ENCODE measurements at places on chromosomes 16 and 17.

GRCh38 chr16:48102083-48103008 lies 53.4 kb downstream of the ABCC12 start:
- DNase-seq = no peak

- no peak for DNase-seq
These were observed 38.6 kb upstream of the HS3ST2 start for GRCh38 chr16:22775220-22775922.

DNA sequence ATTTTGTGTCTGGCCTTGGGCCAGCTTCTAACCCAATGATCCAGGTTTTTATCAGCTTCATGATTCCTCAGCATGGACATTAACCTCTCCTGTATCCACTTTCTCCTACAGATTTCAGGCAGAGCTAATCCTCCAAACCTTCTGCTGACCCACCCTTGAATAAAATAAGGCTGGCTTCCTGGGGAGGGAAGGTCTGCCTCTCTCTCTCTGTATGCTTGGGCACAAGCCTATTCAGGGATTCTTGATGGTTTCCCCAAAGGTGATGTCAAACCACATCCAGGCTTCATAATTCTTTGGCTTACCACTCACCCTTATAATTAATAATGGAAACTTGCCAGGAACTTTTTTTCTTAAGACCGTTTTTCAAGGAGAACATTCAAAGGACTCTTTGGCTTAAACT lies 240.1 kb downstream of the UTP18 start:
- no peak for DNase-seq

- DNase-seq = no peak
These were observed 324.1 kb upstream of the GOT2 start for GRCh38 chr16:59058250-59058649.

GRCh38 chr16:12876778-12877177 lies 24.6 kb upstream of the SHISA9 start:
- DNase-seq = no peak

DNA sequence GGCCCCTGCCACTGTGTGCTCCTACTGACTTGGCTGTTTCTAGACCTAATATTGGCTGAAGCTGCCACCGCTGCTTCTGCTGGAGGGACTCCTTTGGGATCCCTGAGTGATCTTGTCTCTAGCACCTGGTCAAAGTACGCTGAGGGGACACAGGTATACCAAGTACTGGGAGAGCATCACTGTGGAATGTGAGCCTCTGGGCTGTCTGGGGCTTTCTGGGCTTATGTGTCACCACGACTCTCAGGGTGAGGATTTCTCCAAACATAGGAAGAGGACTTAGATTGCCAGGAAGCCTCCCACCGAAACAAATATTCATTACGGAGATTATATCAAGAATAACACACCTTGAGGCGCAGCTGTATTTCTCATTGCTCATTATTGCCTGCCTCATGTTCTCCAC lies 435.8 kb downstream of the HS3ST3B1 start:
- DNase-seq = no peak

DNA sequence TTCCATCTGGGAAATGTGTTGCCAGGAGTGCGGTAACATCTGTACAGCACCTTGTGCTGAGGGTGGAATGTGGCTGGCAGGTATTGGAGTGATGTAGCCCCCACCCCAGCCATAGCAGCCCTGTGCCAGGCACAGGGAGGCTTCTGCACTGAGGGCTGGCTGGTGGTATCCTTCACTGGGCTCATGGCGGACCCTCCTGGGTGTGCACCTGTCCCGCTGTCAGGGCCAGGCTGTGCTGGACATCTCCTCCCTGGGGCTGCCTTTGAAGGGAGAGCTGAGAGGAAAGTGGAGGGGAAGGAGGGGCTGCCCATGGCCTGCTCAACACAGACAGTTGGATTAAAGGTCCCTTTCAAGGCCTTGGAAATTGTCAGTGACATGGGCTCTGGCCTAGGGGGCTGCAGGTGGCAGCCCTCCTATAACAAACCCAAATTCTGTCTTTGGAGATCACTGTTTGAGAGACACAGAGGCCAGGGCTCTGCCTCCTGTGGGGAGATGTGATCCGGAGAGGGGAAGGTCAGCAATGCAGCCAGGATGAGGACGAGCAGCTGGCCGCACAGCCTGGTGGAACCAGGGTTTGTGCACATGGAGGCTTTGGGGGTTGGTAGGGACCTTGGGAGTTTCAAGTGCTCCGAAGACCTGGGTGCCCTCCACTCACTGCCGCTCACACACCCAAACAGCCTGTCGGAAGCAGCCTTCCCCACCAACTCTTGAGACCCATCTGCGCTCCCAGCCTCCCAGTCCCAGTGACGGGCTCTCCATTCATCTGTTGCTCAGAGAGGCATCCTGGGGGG lies 22.8 kb downstream of the NKD1 start:
- DNase-seq = no peak

DNA sequence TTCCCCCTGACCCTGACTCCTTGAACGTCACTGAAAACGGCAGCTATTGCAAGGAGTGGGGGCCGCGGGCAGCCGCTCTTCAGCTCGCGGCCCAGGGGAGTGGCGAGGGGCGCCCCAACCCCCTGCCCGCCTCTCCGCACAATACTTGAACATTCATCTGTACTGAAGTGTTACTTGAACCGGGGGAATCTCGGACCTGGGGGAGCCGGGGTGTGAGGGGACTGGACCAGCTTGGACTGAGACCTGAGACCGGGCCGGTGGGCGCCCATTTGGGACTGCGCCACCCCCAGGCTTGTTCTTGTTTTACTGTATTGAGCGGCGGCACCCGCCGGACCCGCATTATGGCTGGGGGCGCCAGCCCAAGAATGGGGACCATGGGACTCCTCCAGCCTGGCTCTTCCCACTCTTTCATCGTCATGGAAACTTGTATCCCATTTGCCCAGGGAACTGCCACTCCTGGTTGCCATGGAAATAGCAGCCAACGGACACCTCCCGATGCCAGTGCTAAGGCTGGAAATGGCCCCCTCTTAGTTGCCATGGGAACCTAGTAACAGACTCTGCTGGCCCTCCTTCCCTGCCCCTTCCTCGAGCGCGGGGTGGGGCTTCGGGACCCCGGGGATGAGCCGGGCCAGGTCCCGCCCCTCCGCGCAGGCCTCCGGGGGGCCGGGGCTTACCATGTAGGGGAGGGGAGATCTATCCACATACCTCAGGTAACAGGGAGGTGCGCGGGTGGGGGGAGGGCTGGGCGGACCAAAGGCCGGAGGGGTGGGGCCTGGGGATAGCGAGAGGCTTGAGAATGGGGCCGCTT lies 805 bp upstream of the ORAI3 start:
- DNase-seq = peak; percentile 39

- DNase-seq = no peak
These were observed 33.8 kb downstream of the SLC47A1 start for GRCh38 chr17:19567216-19568015.

DNA sequence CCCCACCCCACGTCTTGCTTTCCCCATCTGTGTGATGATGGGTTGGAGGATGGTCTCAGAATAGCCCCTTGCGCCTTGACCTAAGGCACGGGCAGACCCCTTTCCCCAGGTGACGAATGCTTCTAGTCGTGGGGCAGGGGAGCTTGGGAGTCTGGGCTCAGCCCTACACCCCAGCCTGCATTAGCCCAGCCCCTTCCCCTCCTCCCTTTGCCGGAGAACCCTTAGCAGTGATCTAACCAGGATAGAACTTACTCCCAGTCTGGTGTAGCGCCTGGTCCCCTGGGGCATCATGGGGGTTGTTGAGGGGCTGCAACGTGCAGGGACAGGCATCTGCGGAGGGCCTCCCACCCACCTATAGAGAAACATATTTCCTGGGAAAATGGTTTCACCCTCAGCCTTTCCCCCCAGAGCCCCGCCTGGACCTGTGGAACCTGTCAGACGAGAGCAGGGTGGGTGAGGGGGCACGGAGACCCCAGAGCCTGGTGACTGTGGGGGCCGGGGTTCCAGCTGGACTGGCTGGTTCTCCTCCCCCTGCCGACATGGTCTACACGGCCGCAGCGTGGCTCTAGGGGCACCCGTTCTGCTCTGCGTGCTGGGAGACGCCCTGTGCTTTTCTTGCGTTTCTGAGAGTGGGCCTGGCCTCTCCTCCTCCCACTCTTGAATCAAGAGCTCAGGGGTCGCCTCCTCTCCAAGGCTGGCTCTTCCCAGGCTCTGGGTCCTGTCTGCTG lies 4.7 kb downstream of the SMTNL2 start:
- no peak for DNase-seq

GRCh38 chr17:21043296-21044232 lies 753 bp upstream of the USP22 start:
- DNase-seq = peak; percentile 96

DNA sequence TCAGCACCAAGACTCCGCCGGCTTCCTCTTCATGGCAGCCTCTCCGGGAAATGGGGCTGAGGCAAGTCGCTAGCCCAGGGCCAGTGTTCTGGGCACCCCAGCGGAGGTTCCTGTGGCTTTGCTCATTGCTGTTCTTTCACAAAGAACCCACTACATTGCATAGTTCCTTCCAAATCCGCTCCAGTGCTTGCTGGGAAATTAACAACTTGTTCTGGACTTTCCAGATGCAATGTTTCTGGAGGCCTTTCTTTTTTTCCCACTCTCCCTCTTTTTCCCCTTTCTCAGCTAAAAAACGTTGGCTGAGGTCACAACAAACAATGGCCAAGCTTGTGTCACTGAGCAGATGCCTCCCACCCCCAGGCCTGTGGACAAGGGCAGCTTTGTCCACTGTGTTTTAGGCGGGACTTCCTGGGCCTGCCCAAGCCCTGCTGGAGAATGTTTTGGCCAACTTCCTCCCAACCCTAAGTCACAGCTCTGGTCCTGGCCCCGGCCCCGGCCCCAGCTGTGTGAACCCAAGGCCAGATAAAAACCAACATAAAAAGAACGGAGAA lies 131.5 kb upstream of the RCVRN start:
- DNase-seq = no peak

DNA sequence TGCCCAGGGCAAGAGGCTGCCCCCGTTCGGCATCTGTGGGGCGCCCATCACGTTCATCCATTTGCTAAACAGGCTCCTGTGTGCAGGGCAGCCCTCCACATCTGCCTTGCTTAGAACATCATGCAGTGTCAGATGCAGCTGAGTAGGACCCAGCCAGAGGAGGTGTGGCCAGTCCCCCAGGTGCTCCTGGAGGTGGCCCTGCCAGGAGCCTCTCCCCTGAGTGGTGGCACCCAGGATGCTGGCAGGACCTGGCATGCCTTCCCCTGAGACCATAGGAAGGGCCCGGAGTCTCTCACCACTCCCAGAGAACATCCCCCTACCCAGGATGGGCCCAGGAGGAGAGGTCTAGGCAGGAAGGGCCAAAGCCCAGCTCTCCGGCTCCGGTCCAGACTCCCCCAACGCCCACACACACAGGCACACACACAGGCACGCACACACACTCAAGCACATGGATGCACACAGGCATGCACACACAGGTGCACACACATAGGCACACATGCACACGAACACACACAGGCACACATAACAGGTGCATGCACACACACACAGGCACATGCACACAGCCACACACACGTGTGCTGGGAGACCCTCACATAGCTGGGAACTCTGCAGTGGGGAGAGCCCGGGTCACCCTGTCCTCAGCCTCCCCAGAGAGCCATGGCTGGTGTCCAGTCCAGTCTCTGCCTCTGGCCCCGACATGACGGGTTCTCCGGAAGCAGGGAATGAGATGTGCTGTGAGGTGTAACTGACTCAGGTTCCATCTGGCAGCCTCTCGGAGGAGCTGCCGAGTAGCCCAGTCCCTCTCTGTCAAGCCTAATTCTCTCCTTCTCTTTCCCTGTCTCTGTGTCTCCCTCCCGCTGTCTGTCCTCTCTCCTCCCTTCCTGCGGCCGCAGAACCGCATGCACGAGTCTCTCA lies 74.6 kb downstream of the AMFR start:
- DNase-seq = no peak

DNA sequence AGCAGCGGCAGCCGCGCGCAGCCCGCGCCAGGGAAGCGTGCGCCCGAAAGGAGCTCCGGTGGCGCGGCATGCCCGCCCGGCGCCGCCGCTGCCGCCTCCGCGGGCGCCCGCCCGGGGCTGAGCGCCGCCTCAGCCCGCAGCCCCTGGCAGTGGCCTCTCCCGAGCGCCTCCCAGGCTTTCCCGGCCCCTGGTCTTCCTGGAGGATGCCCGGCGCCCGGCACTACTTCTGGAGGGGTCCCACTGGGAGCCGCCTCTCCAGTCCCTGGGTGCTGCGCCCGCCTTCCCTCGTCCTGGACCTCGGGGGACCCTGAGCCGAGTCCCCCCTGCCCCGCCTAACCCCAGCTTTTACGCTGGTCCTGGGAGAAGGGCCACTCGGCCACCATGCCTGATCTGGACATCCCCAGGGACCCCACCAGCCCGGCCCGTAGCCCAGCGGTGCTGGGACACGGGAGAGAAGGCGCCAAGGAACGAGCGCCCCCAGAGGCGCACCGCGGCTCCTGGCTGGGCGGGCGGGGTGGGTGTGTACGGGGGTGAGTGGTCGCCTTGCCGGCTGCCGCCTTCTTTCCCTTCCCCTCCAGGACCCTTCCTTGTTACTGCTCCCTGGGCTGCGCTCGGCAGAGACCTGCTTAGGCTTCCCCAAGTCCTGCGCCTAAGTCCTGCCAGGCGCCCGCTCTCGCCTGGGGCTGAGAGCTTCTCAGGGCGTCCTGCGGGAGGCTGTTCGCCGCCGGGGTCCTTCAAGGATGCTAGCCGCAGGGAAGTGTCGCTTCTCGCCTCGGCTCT lies 704 bp downstream of the ASIC2 start:
- no peak for DNase-seq

- no peak for DNase-seq
These were observed 169.4 kb downstream of the SNX29 start for GRCh38 chr16:12145918-12146317.

DNA sequence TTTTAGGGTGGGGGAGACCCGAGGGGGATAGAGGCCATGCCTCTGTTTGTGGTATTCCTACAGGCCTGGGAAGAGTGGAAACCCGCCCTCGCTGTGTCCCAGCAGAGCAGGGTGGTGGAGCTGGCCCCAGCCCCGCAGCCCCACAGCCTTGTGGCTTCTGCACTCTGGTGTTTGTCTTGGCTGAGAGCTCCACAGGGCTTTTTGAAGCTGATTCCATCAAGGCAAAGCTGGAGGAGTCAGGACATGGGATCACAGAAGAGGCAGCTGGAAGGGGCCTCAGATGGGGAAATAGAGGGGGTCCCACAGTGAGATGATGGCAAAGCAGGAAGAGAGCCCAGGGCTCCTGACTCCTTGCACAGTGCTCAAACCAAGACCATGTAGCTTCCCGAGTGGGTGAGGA lies 5.0 kb upstream of the WFIKKN2 start:
- no peak for DNase-seq

DNA sequence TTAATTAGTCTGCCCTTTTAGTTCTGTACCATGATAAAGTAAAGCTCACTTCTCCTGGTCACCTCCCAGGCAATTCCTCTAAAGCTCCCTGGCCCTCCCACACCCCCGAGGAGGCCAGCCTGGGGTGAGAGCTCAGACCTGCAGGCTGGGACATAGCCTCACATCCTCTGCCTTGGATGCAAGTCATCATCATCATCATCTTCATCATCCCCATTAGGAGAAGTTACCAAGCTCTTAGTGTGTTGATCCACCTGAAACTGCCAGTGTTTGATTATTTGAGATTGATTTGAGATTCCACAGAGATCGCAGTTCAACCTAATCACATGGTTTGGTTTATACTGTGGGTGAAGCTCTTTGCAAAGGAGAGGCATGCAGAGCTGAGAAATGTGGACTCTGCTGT lies 197.5 kb downstream of the CYLD start:
- DNase-seq = no peak

All from CD4-positive, alpha-beta T cell treated with Interleukin-21 for 1 hour (primary cell).